T-helper 9 cell (primary cell): ENCODE measurements at places on chromosomes 4 and X.

- DNase-seq, result no peak
Observed at GRCh38 chr4:21900211-21900610, 48.4 kb downstream of the KCNIP4 start.

GRCh38 chr4:47698837-47699236 lies 139.0 kb downstream of the CORIN start:
- no peak for DNase-seq

DNA sequence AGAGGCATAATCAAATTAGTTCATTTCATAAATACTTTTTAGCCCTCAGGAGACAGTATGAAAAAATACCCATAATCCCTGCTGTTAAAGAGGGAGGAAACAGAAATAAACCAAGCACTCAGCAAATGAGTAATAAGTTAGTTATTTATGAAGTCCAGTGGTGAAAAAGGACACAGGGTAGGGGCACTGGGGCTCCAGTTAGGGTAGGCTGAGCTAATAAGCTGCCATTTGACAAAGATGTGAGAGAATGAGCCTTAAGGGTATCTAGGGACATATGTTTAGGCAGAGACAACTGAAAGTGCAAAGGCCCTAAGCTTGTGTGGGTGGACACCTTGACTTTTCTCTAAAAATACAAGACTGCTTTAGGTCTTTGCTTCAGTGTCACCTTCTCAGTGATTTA lies 94.4 kb downstream of the IL15 start:
- no peak for DNase-seq

DNA sequence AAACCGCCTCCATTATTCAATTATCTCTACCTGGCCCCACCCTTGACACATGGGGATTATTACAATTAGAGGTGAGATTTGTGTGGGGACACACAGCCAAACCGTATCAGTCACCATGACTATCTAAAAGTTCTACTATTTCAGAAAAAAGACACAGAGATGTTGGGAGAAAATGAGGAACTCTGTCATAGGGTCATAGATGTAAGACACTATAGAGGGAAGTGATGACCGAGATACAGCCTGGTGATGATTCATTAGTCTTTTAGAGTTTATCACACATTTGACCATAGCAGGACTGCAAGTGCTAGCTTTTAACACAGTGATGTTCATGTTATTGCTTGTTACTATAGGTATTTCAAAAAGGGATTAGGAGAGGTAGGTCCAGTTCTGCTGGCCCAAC lies 357.0 kb upstream of the AADAT start:
- no peak for DNase-seq

GRCh38 chr4:24894846-24895245 lies 18.0 kb downstream of the CCDC149 start:
- DNase-seq, result no peak

- no peak for DNase-seq
Observed at GRCh38 chrX:123971982-123972381, 10.5 kb downstream of the STAG2 start.

- DNase-seq, result no peak
Observed at GRCh38 chrX:71626576-71626975, 8.3 kb upstream of the CXCR3 start.

GRCh38 chr4:552019-552418 lies 24.1 kb downstream of the TMEM271 start:
- DNase-seq, result no peak

GRCh38 chrX:21749924-21750323 lies 8.0 kb downstream of the SMPX start:
- DNase-seq, result no peak

GRCh38 chrX:7264399-7264798 lies 116.4 kb upstream of the PUDP start:
- DNase-seq, result no peak

DNA sequence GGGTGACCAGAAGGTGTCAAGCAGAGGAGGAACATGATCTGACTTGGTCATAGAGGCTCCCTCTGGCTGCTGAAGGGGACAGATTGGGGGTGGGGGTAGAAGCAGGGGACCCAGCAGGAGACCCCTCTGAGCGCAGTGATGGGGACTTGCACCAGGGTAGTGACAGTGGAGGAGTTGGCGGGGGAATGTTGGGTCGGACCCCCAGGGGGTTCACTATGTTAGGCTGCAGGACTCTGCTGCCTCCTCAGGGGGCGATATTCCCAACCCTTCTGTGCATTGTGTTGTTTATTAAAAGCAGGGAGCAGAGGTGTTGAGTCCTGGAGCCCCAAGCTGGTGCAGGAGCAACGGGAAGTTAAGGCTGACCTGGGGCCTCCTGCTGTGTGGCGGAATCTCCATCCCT lies 8.8 kb downstream of the WDR13 start:
- no peak for DNase-seq
